ENCODE measurements at places on chromosomes 6 and 20.

DNA sequence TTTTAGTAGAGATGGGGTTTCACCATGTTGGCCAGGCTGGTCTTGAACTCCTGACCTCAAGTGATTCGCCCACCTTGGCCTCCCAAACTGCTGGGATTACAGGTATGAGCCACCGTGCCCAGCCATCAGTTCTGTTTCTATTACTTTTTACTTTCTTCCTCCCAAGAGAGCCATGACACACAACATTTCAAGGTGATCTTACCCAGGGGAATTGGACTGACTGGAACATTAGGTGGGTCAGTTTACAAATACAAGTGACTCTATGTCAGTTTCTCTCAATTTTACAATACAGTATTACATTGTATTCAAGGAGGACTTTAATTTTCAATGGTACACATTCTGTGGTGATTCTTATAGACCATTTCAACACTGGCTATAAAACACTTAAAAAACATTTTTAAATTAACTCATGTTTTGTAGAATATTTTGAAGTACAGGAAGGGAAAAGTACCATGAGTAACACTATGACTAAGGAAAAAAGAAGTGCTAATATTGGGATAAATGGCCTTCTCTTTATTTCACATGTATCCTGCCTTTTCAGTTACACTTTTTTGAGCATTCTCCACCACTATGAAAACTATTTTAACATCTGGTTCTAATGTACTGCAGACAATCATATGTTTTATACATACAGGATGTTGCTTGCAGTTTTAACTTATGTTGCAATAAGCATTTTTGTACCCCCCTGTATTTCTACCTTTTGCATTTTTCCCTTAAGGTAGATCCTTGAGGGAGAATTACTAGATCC, 8.4 kb downstream of the TPBG start:
- H3K36me3 ChIP-seq = no peaks in the 10 kb centered on the region
- H3K4me3 ChIP-seq = no peak overlapping the region
- no peaks in the 10 kb centered on the region for H3K4me1 ChIP-seq
- DNase-seq = no peak
- H3K27ac ChIP-seq = no peak overlapping the region

GRCh38 chr6:15479761-15480160, 183.1 kb downstream of the DTNBP1 start:
- no peaks in the 10 kb centered on the region for H3K27me3 ChIP-seq
- DNase-seq = no peak
- peaks cover 3% of the 10 kb centered on the region for H3K36me3 ChIP-seq
- no peak overlapping the region for H3K27ac ChIP-seq

DNA sequence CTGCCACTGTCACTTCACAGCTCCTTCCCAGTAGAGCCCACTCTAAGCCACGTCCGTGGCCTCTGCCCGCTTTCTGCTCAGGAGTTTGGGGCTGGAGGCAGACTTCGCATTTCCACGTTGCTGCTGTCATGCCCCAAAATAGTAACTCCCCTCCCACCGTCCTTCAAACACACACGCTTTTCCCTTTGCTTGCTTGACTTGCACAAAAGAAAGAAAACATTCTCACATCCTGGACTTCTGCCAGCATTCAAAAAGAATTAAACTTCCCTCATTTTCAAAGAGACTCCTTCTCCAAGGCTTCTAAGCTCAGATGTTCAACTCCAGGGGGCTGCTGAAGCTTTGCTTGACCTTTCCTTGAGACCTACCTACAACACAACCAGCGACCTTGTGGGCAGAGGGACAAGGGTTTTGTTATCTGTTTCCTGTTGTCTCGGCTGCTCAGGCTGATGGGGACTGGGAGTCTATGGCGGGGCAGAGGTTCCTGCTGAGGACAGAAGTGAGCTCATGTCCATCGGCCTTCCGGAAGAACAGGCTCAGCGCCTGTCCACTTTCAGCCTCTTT, 263.8 kb upstream of the FOXQ1 start:
- H3K36me3 ChIP-seq = no peaks in the 10 kb centered on the region
- no peak for DNase-seq
- peaks cover 12% of the 10 kb centered on the region for H3K27me3 ChIP-seq
- no peaks in the 10 kb centered on the region for H3K4me1 ChIP-seq
- H3K4me3 ChIP-seq = no peak overlapping the region

DNA sequence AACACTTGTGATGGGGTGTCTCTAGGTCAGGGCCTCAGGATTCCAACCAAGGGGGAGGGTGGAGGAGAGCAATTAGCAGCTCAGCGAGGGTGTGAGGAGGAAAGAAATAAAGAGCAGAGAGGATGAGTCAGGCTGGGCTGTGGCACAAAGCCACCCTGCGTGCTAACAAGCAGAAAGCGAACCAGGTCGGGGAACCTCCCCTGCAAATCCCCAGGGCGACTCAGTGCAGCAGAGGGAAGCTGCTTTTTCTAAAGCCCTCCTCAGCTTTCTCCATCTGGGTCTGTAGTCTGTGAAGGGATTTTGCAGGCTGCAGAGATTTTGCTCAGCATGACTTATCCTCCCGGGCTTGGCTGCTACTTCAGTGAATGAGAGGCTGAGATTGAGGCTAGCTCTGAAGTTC, 6.6 kb upstream of the SPO11 start:
- no peaks in the 10 kb centered on the region for H3K27me3 ChIP-seq
- H3K27ac ChIP-seq = peak overlapping the region; percentile 62
- H3K36me3 ChIP-seq = no peaks in the 10 kb centered on the region
- H3K4me3 ChIP-seq = no peak overlapping the region

DNA sequence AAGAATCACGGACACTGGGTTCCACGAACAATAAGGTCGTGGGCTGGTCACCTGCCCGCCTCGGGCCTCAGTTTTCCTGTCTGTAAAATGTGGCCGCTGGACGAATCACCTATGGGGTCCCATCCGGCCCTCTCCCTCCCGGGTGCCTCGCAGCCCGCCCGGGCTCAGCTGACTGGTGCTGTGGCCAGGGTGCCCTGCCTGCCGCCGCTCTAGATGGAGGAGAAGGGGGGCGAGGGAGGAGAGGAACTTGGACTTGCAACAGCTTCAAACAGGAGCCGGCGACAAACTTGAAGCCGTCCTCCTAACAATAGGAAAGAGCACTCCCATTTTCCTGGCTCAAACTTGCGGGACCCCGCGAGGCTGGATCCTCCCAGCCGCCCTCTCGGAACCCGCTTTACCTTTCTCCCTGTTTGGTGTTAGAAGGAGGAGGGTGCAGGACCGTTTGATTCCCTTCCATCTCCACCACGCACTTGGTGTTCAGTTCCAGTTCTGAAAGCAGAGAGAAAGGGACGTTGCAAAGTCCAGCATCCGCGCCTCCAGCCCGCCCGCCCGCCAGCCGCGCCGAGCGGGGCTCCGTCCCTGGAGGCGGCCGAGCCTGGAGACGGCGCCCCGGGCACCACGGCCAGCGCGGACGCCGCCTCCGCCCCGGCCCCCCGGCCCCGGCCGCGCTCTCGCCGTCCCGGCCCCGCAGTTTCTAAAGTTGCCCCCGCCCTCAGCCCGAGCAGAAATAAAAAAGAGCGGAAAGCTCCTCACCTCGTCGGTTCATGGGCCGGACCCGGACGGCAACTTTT, 584 bp downstream of the KIF13A start:
- peaks cover 43% of the 10 kb centered on the region for H3K4me1 ChIP-seq
- peaks cover 3% of the 10 kb centered on the region for H3K36me3 ChIP-seq
- no peaks in the 10 kb centered on the region for H3K27me3 ChIP-seq
- peak overlapping the region; percentile 91 for H3K4me3 ChIP-seq

DNA sequence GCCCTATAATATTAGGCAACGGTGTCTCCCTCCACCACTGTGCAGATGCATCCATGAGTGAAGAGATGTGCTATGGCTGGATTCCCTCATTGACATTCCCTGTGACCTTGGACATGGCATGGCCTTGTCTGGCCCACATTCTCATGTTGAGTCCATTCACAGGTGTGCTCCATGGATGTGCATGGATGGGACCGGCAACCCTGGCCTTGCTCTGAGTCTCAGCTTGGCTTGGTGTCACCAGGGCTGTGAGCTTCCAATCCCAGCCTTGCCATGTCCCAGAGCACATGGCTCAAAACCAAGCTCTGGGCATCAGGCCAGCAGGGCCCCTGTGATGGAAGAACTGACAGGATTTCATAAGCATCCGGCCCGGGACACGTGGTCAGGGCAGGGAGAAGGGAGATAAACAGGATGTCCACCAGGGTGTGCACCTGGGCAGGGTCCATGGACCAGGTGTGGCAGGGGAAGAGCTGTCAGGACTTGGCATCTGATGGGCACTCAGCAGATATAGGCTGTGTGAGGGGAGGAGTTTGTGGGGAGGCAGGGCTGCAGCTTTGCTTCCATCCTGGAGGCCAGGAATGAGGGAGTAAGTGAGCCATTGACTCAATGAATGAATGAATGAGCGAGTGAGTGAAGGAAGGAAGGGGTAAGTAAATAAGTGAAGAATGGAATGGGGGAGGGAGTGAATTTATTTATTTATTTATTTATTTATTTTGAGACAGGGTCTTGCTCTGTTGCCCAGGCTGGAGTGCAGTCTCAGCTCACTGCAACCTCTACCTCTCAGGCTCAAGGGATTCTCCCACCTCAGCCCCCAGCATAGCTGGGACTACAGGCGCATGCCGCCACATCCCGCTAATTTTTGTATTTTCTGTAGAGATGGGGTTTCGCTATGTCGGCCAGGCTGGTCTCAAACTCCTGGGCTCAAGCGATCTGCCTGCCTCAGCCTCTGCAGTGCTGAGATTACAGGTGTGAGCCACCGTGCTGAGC, 15.7 kb downstream of the NRSN2 start:
- no peak overlapping the region for H3K4me3 ChIP-seq
- peak overlapping the region; percentile 59 for H3K27ac ChIP-seq
- H3K27me3 ChIP-seq = no peaks in the 10 kb centered on the region

DNA sequence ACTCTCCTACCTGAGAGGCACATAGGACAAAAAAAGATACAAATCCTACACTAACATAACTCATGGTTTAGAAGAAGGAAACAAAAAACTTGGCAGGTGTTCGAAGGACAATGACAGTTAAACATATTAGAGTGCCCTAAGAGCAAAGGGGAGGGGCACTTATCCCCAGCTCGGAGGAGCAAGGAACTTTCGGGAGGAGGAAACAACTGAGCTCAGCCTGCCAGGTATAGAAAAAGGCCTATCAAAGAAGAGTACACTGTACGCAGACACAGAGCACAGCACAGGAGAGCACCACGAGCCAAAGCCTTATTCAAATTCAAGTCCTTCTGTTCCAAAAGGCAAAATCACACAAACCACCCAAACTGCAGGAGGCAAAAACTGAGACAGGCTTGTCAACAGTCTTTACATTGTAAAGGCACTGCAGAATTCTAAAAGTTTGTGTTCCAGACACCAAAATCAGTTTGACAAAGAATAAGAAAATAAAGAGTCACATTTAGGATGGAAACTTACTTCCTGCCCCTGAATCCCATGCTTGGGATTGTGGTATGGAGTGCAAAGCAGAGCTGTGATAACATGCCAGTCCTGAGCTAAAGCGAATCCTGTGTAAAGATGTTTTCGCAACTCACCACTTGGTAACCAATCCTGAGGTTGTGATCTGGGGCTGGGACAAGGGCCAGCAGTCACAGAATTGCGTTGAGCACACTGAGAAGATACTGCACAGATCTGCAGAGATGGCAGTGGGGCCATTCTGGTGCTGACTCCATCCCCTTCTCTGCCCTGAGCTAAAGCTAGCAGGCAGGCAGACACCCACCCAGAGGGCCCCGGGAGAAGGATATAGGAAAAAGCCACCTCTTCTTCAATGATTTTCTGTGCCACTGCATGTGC, 108.6 kb downstream of the CHD6 start:
- peaks cover 18% of the 10 kb centered on the region for H3K4me1 ChIP-seq
- H3K4me3 ChIP-seq = no peak overlapping the region
- no peaks in the 10 kb centered on the region for H3K27me3 ChIP-seq
- no peak for DNase-seq
- H3K36me3 ChIP-seq = peaks cover 31% of the 10 kb centered on the region

DNA sequence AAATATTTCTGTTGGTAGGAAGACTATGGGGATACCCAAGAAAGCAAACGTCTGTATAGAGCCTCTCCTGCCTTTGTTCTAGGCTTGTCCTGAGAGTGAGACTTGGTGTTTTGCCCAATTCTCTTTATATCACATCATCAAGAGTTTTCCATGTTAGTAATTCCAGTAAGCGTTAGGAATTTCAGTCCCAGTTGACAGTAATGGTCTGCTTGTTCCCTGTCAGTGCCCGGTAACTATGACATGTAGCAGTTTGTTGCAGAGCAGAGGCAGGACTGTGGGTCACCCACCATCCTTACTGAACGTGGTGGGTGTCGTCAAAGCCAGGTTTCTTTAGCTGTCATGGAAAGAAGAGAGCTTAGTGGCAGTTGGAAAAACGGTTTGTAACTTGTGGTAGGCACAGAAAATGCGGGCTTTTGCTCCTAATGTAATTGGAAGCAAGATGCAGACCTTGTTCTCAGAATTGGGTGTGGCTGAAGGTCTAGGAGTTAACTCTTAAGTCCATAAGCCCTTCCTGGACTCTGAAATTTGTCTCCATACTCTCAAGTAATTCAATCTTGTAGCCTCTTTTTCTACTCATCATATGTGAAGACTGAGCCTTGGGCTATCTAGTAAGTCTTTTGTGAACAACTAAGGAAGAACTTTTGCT, 188.8 kb downstream of the TMEM242 start:
- H3K4me1 ChIP-seq = no peaks in the 10 kb centered on the region
- H3K36me3 ChIP-seq = peaks cover 47% of the 10 kb centered on the region
- DNase-seq = no peak
- no peak overlapping the region for H3K4me3 ChIP-seq
- no peak overlapping the region for H3K27ac ChIP-seq
- H3K27me3 ChIP-seq = no peaks in the 10 kb centered on the region

- H3K27me3 ChIP-seq = no peaks in the 10 kb centered on the region
- H3K36me3 ChIP-seq = no peaks in the 10 kb centered on the region
- H3K27ac ChIP-seq = no peak overlapping the region
- H3K4me3 ChIP-seq = no peak overlapping the region
Measured at GRCh38 chr6:13101409-13101808, 226.9 kb downstream of the TBC1D7 start.

GRCh38 chr6:44041461-44042260, 85.6 kb downstream of the MRPL14 start:
- no peaks in the 10 kb centered on the region for H3K27me3 ChIP-seq
- peak overlapping the region; percentile 32 for H3K27ac ChIP-seq
- peak; percentile 59 for DNase-seq
- no peak overlapping the region for H3K4me3 ChIP-seq
- H3K36me3 ChIP-seq = no peaks in the 10 kb centered on the region

- no peaks in the 10 kb centered on the region for H3K36me3 ChIP-seq
- no peak for DNase-seq
- no peaks in the 10 kb centered on the region for H3K4me1 ChIP-seq
- H3K27me3 ChIP-seq = no peaks in the 10 kb centered on the region
Measured at GRCh38 chr6:3195420-3195694, 32.1 kb downstream of the TUBB2B start.

DNA sequence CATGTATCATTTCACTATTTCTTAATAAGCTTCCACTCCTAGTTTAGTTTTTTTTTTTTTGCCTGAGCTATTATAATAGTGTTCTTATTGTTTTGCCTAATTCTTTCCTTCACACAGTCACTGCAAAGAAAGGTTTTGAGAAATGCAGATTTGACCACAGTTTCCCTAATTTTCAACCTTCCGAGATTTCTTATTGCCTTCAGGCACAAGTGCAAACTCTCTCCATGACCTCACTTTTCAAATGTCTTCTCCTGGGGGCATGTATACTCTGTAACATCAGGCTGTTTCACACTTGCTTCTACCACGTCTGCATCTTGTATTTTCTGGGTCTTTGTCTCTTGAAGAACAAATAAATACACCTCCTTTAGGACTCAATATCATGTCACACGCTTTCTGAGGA, 339.0 kb upstream of the CITED2 start:
- H3K36me3 ChIP-seq = no peaks in the 10 kb centered on the region
- no peak overlapping the region for H3K27ac ChIP-seq
- no peaks in the 10 kb centered on the region for H3K27me3 ChIP-seq
- DNase-seq = no peak

Measured in suprapubic skin (tissue), 4 donors.